Fibroblast of skin of left biceps (primary cell): ENCODE measurements at places on chromosomes 4 and X.

DNA sequence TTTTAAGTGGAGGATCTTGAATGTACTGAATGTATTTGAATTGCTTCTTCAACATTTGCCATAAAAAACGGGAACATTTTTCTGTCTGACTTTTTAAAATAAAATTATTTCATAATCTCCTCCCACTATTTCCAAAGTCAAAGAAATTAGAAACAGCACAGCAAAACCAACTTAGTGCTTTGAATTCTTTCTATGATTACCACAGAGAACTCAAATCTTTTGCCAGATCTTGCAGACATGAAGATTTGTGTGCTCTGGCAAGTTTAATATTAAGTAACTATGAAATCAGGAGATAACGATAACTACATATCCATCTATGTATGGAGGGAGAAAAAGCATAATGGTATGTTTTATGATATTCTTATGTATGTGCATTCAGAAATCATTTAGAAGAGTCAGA lies 982.2 kb downstream of the PCDH7 start:
- DNase-seq, result peak; percentile 1

DNA sequence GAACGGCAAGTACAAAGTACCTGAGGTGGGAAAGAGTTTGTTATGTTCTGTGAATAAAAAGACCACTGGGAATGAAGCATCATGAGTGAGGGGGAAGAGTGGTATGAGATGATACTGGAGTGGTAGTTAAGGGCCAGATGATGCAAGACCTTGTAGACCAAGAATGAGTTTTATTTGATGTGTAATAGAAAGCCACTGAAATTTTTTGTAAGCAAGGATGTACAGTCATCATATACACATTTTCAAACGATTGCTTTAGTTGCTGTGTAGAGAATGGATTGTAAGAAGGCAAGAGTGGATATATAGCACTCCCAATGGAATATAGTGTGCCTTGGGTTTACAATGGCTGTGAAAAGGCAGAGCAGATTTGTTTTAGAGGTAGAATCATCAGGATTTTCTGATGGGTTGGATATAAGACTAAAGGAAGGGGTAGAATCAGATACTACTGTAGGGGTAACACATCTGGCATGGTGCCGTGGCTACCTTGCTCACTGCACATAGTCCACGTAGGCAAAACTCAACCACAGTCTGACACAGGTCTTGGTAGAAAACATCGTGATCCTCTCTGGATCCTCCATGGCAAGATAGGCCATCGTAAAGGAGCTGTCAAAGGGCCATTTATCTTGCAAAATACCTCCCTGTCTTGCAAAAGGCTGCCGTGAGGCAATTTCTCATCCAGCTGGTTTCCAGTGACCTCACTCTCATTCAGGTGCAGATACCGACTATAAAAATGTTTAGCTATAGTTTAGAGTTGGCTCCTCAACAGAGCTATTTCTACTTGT lies 14.9 kb downstream of the TIFA start:
- DNase-seq, result peak; percentile 64

DNA sequence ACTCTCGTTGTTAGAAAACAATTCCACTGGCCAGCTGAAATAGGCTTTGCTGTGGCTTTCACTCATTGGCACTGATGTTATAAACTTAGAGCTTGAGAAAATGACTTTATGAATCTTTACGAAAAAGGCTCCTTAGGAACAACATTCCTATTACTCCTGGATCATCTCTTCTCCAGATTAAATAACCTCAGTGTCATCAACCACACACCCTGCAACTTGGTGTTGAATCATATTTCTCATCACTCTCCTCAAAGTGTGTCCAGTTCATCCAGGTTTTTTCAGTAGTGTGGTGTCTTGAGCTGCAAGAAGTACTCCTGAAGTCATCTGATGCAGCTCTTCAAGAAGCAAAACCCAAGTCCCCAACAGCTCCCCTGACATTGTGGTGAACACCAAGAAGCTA lies 28.1 kb upstream of the ANOS1 start:
- DNase-seq, result no peak

DNA sequence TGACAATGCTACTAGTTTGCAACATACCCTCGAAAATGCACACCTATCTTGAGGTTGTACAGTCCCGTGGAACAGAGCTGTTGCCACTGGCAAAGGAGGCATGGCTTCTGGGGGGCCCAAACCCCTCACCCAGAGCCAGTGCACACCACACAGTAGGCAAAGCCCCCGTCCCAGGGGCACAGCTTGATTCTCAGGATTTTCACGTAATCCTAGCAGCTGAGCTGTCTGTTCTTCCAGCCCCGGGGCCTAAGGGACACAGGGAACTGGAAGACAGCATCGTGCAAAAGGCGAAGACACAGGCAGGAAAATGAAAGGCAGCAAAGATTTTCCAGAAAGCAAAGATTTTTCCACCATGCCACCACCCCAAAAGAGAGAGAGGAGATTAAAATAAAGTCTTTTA lies 77.2 kb downstream of the JAKMIP1 start:
- no peak for DNase-seq

DNA sequence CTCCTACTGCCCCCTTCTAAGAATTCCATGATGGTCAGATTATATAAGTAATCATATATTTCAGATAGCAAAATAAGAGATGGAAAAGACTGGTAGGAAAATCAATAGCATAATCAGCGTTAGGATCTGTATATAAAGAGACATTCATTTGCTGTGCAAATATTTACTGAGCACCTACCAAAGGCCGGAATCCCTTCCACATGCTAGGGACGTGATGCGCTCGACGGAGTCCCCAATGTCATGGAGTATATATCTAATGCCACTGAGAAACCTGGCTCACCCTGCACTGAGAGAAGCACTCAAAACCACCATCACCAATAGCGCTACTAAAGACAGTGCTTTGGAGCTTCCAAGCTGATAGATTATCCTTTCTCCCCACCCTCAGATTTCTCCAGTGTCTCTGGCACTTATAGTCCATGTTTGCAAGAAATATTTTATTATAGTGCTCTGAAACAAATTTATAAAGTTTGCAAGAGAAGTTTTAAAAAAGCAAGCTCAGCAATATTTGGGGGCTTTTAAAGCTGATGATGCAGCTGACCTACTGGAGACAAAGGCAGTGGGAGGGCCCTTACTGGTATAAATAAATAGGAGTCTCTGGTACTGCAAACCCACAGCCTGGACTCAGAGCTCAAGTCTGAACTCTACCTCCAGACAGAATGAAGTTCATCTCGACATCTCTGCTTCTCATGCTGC lies at the start of gene CXCL13:
Gene CXCL13 (plus strand): TSS at position 611 of the 693 bp plus-strand sequence. CDS start 46 bp downstream, at position 657.
- no peak for DNase-seq

- no peak for DNase-seq
Observed at GRCh38 chr4:182250446-182250845, 7.2 kb downstream of the TENM3 start.

GRCh38 chrX:80747832-80748231 lies 61.8 kb downstream of the BRWD3 start:
- no peak for DNase-seq

DNA sequence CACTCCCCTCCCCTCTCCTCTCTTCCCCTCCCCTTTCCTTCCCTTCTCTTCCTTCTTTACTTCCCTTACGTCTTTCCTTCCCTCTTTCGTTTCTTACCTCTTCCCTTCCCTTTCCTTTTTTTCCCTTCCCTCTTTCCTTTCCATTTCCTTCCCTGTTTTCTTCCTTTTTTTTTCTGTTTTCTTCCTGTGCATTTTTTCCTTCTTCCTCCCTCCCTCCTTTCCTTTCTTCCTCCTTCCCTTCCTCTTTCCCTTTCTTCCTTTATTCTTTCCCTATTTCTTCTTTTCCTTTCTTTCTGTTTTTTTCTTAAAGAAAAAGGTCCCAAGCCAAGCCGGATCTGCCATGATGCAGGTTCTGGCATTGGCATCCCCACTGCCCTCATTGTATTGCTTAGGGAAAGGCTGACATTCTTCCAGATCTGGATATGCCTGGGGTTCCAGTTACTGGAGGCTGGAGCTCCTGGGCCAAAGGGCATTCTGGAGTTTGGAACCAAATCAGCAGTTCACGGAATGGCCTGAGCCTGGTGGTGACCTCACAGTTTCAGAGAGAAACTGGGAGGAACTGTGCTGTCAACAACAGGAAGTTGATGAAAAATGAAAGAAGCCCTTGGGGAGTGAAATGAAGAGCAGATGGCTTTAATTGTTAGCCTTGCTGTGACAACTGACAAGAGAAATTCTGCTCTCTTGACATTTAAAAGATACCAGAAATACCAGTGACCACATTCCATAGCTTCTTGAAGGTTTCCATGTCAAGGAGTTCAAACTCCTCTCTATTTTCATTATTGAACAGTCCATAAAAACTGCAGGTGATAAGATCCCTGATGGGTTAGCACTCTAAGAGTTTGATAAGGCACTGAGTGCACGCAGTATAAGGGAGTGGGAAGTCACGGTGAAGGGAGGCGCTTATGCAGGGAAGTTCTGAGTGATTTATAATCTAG lies 622.1 kb downstream of the SPRY1 start:
- DNase-seq, result peak; percentile 61

DNA sequence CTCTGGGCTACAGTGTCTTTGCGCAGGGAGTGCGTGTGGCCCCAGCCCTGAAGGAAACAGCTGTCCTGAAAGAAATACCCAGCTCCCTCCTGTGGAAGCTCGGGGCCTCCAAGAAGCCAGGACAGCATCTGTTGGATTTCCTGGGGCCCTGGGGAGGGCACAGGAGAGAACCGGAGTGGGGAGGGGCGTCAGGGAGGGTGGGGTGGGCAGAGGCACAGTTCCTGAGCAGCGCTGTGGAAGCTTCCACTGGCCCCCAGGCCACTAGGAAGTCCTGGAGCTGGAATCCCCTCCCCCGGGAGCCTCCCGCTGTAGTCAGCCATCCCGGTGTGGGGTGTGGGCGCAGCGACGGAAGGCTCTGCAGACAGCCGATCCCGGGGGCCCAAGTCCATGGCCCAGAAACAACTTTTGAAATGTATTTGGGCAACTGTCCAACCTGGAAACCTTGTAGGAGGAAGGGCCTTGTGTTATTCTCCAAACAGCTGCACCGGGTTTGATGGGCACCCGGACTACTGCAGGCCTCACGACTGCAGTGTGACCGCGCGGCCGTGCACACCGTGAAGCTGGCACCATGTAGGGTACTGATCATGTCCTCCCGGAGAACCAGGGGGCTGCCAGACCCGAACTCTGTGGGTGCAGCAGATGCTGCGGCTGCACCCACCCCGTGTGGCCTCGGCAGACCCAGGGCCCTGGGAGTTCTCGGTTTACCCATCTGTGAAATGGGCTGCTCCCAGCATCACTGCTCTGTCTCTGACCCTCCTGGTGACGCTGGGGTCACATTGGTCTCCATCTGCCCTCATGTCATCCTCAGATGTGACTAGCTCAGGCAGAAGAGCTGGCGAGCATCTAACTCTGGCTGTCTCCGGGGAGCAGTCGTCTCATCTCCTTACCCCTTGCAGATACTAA lies 68.5 kb upstream of the HMX1 start:
- DNase-seq, result no peak

GRCh38 chrX:119190831-119191230 lies 45.3 kb upstream of the PGRMC1 start:
- peak; percentile 30 for DNase-seq

- no peak for DNase-seq
Observed at GRCh38 chrX:118474586-118474985, 21.0 kb upstream of the DOCK11 start.

DNA sequence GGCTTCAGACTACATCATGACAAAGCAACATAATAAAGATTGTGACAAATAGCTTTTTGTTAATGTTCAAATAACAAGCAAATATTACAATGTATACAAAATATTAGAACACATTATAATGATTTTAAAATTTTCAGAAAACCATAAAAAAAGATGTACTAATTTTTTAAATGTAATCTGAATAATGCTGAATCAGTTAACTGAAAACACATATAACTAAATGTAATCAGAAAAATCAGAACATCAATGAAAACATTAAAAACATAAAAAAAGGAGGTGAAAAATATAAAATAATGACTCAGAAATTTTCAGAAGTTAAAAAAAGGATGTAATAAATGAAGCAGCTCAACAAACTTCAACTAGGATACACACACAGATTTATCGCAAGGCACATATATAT lies 53.5 kb downstream of the ZNF721 start:
- DNase-seq, result no peak

DNA sequence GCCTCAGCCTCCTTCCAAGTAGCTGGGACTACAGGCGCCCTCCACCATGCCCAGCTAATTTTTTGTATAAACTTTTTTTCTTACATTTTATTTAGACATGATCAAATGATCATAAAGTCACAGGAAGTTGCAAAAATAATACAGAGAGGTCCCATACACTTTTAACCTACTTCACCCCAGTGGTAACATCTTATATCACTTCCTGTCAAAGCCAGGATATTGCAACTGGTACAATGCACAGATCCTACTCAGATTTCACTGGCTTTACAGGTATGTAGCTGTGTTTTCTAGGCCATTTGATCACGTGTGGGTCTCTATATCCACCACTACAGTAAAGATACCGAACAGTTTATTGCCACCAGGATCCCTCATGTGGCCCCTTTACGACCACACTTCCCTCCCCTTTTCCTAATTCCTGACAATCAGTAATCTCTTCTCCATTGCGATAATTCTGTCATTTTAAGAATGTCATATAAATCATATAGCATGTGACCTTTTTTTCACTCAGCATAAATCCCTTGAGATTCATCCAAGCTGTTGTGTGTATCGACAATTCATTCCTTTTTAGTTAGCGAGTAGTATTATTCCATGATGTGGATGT lies 18.0 kb downstream of the RPS6KA3 start:
- no peak for DNase-seq

- DNase-seq, result no peak
Observed at GRCh38 chr4:163591614-163592020, 97.1 kb downstream of the TMA16 start.

DNA sequence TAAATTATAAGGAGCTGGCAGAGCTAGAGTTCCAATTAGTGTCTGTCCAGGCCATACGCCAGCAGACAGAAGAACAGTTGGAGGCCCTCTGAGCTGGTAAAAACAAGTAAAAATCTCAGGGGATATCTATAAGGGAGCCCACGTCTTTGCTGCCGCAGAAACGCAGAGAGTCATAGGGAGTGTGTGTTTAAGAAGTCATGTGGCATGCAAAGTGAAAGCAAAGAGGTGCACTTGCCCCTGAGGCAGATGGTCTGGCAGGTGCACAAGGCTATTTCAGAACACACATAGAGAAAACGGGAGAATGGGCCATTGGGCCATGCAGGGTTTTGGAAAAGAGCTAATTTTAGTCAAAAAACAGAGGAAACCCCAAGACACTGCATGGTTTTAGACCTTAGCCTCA lies 92.7 kb downstream of the NAP1L3 start:
- no peak for DNase-seq

DNA sequence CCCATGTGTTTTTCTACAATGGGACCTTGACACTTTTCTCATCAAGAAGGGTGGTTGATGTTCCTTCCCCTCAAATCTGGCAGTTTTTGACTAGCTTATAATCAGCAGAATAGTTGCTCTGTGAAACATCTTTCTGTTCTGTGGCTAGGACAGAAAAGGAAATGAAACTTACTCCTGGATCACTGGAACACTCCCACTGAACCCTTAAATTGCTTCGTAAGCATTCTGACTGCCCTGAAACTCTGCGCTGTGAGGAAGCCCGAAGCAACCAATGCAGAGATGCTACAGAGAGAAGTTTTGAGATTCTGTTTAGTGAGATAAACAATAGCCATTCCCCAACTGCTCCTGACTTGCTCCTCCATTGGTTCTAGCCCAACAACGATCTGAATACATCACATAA lies 602.2 kb downstream of the CENPC start:
- DNase-seq, result no peak

- peak; percentile 1 for DNase-seq
Observed at GRCh38 chrX:27728291-27728690, 79.5 kb upstream of the MAGEB10 start.
